ENCODE measurements at places on chromosomes 11 and 22.

DNA sequence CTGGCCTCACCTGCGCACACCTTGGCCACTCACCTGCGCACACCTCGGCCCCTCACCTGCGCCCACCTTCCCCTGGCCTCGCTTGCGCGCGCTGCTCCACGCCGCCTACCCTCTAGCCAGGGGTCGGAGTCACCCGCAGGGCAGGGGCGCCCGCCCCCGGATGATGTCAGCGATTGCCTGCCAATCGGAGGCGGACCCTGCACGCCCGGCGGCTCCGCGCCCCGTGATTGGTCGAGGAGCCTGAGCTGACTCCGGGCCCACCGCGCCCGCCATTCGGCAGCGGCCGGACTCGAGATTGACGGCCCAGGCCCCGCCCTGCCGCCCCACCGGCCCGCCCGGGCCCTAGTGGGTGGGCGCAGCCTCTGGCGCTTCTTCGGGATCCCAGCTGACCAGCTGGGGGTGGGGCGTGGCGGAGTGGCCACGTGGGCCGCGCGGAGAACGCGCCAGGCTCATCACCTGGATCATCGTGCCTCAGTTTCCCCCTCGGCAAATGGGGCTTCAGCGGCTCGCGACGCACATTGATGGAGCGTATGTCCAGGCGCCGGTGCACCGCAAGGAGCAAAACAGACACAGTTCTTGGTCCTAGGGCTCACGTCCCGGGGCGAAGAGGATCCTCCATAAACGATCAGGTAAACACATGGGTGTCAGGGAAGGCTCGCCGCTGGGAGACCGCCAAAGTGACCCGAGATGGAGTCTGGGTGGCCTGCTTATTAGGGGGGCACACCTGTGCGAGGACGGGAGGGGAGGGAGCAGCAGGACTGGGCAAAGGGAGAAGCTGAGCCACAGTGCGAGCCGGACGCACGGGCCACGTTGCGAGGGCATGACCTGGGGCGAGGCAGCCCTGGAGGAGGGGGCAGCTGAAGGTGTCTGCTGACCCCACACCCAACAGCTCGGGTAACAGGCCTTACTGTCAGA is at the start of gene DHCR7:
TSS of gene DHCR7 (minus strand) at position 137 of the 915 bp plus-strand sequence. CDS start 3,441 bp downstream, outside the sequence.
- DNase-seq: peak; percentile 90

DNA sequence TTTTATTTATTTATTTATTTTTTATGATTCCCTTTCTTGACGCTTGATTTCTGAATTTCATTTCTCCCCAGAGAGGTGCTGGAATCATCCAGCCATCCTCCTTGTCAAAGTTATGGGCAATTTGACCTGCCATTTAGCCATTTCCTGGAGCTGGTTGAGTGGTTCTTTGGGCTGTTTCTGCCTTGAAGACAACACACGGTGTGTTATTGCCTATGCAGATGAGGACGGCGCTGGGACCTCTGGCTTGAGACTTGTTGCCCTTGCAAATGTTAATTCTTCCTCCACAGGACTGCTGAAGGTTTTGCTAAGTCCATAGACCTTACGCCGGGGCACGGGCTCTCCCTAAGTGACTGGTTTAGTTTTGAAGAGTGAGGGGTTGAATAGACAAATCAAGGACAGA is 147.9 kb upstream of the PLET1 start:
- no peak for DNase-seq

- no peak for DNase-seq
These were observed 2.7 kb upstream of the PDE2A start for GRCh38 chr11:72676861-72677341.

GRCh38 chr11:126189109-126189929 is 22.1 kb downstream of the RPUSD4 start:
- no peak for DNase-seq

- no peak for DNase-seq
These were observed 41.9 kb downstream of the MYO18B start for GRCh38 chr22:25783856-25784255.

DNA sequence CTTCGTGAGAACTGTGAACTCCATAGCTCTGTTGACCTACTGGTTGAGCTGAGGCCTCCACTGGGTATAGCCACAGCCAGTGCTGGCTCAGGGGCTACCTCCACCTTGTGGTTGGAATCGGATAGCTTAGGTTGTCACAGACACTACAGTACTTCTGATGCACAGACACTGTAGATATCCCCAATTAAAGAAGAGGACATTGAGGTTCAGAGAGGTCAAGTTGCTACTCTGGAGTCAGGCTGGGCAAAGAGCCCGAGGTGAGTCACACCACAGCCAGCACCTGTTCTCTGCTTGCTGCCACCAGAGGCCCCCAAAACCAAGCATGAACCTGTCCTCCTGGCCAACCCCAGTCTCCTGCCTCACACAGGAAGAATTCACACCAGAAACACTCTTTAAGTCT is 5.4 kb downstream of the UFD1 start:
- no peak for DNase-seq

- DNase-seq: no peak
These were observed 54.5 kb upstream of the FBXO3 start for GRCh38 chr11:33828604-33829429.

- DNase-seq: no peak
These were observed 697 bp downstream of the LGALS1 start for GRCh38 chr22:37675930-37676735.

DNA sequence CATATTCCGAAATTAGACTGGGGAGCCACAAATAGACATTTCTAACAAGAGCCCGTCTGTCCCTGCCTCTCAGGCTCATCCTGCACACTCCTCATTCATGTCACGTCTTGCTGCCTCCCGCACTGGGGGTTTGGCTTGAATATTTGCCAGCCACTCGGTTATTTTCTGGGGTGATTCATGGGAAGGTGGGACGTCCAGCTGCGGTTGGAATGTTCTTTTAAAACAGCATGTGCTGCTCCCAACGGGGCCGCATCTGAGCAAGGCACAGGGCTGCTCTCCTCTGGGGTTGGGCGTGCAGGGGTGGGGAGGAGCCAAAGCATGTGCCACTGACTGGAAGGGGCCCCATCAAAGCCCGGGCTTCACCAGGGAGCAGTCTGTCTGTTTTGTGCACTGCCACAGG is 25.9 kb upstream of the SLC5A4 start:
- no peak for DNase-seq

DNA sequence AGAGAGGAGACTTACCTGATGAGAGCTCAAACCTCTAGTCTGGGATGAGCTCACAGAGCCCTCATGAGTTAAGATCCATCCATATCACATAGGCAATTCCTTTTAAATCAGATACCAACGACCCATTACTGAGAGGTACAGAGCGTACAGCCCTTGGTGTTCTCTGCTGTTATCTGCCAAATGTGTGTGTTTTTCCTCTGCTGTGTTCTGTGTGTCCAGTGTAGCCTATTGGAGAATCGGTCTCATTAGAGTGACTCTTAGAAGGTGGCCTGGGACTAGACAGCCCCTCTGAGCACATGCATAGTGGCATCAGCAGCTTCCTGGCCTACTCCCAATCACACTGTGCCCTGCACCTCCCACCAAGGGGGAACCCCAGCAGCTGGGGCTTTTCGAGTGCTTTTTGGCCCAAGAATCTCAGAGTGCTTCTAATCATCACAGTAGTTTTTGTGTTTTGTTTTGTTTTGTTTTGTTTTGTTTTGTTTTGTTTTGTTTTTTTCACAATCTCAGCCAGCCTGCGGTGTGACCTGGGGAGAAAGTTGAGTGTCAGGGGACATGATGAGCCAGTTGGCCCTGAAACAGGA is 25.4 kb downstream of the TP53AIP1 start:
- DNase-seq: no peak

DNA sequence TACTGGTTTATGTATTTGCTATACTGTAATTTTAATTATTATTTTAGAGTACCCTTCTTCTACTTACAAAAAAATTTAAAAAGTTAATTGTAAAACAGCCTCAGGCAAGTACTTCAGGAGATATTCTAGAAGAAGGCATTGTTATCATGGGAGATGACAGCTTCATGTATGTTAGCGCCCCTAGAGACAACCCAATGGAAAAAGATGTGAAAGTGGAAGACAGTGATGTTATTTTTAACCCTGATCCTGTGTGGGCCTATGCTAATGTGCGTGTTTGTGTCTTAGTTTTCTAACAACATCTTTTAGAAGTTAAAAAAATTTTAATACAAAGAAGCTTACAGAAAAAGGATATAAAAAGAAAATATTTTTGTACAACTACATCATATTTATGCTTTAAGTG is 205.0 kb downstream of the FAM76B start:
- DNase-seq: no peak

DNA sequence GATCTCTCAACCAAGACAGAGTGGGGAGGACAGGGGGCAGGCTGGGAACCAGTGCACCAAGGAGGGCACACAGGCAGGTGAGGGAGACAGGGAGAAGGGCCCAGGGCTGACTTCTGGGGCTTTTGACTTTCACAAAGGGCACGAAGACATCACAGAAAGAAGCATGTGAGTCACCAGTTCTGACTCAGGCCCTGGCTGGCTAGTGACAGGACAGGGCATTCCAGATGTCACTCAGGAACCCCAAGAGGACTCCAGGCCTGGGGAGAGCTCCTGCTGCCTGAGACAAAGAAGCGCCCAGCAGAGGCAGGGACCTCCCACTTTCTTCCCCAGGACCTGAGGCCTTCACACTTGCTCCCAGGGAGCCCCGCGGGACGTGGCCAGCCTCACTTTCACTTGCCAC is 497.2 kb downstream of the BUD13 start:
- DNase-seq: no peak

All from T-helper 22 cell (primary cell).